ENCODE measurements at places on chromosomes 6 and 20. TPM values are rescaled to one million over a fixed set of nuclear protein-coding genes. Genes with fewer than 3 reads are reported as not detected.

GRCh38 chr6:100152201-100152600 is 158.2 kb upstream of the MCHR2 start:
- DNase-seq = no peak

Gene ADTRP
- 18.7 TPM for total RNA-seq

Gene GLP1R
- total RNA-seq = not detected

- DNase-seq = no peak
Measured at GRCh38 chr20:24684421-24684871, 215.0 kb downstream of the SYNDIG1 start.

DNA sequence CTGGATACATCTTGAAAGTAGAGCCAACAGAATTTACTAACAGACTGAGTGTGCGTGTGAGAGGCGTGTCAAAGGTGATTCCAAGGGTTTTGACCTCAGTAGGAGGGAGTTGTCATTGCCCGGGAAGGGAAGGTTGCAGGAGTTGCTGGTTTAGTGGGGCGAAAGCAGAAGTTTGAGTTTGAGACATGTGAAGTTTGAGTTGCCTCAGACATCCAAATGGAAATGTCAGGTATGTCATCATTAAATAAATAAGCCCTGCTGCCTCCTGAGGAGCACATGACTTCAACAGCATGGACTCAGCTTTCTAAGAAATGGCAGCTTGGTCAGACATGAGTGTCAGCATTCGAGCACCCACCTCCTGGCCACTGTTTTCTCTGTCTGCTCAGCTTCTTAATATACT is 26.6 kb upstream of the TGM2 start:
- no peak for DNase-seq

Gene PRDM1
- under 0.01 TPM for total RNA-seq

Gene DNAH8
- 0.18 TPM for total RNA-seq

DNA sequence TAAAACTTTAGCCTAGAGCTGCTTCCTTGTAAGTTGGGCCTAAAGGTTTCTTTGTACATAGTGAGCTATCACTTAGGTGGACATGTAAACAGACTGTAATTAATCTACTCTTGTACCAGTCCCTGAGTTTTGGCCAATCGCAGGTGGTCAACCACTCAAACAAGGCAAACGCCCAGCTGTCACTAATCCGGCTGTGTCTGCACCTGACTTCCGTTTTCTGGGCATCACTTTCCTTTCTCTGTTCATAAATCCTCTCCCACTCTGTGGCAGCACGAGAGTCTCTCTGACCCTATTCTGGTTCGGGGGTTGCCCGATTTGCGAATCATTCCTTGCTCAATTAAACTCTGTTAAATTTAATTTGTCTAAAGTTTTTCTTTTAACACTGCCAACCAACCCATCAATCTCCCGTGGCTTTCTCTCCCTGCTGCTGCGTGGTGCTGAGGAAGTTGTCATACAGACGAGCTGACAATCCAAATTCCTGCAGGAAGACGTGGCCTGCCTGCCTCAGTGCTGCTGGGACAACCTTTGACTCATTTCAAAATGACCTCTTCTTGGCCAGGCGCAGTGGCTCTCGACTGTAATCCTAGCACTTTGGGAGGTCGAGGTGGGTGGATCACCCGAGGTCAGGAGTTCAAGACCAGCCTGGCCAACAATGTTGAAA is 206.3 kb downstream of the QKI start:
- no peak for DNase-seq

DNA sequence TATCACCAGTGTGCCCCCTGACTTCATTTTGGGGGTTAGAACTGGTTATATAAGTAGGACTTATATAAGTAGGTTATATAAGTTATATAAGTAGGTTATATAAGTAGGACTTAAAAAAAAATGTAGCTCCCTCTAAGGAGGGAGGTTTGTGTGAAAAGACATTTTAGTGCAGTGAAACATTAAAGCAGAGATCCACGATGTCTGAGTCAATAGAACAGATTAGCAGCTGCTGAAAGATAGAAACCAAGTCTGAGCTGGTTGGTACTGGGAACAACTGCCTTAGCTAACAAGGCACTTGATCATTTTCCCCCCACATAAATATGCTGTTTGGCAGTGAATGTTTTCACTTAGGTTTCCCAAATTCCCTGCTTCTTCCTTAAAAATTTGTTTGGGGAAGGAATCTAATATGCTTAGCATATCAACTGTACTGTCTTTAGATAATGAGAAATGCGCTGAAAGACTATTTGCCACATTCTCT is 2.1 kb upstream of the RPS12 start:
- DNase-seq = no peak

Gene COL9A1
- total RNA-seq = not detected

DNA sequence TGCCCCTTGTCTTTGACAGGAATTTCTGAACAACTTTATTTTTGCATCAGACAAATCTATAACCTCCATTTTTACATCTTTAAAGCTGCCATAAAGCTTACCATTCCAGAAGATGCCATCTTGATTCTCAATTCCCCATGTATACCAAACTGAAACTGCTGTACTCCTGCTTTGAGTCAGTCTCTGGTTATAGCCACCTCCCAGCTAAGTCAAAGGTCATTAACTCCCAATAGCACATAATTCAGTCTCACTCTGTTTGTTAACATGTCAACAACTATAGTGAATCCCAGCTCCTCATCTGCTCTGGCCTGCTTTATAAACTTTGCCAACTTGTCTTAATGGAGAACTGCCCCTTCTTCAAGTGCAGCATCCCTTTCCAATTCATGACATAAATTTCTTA is 343.6 kb downstream of the FRK start:
- DNase-seq = no peak

Gene LST1
- not detected for total RNA-seq

- DNase-seq = no peak
Measured at GRCh38 chr6:36596356-36596755, 2.2 kb downstream of the SRSF3 start.

Gene CALHM4
- total RNA-seq = not detected

- DNase-seq = peak; percentile 34
Measured at GRCh38 chr20:46872328-46873211, 22.1 kb upstream of the EYA2 start.

DNA sequence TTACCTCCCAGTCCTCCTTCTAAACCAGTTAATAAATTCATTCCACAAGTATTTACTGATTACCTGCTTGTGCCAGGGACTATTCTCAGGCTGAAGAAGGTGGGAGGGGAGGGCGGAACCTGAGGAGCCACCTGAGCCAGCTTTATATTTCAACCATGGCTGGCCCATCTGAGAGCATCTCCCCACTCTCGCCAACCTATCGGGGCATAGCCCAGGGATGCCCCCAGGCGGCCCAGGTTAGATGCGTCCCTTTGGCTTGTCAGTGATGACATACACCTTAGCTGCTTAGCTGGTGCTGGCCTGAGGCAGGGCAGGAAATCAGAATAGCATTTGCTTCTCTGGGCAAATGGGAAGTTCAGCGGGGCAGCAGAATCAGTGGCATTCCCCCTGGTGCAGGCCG is 4.9 kb upstream of the AAR2 start:
- no peak for DNase-seq

GRCh38 chr6:25270559-25270958 is 8.6 kb upstream of the CARMIL1 start:
- no peak for DNase-seq

Gene SPDEF
- total RNA-seq = 129 TPM

- DNase-seq = no peak
Measured at GRCh38 chr20:20513720-20514119, 145.8 kb downstream of the INSM1 start.

GRCh38 chr6:110528101-110528929 is 51.9 kb upstream of the SLC22A16 start:
- peak; percentile 90 for DNase-seq

DNA sequence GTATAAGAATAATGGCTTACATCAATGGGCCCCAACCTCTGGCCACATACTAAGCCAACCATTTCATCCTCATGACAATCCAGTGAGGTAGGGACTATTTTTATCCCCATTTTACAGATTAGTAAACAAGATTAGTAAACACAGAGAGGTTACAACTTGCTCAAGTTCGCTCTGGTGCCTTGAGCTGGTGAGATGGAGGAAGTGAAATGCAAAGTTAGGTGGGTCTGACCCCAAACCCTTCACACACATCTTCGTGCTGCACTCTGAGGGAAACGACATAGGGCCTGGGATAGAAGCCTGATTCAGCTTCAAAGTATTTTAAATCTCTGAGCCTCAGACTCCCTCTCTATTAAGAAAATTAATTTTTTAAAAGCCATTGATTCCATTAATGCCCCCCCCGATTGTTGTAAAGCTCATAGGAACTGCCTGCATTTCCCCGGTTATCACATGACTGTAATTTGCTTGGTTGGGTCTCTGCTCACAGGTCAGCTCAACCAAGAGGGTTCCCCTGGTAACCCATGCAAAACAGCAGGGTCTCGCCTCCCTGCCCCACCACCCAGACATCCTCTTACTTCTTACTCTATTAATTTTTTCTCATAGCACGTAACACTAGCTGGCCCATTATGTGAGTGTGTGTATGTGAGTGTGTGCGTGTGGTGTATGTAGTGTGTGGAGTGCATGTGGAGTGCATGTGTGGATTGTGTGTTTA is 221.2 kb downstream of the MAFB start:
- no peak for DNase-seq

Gene IL17F
- total RNA-seq = not detected

DNA sequence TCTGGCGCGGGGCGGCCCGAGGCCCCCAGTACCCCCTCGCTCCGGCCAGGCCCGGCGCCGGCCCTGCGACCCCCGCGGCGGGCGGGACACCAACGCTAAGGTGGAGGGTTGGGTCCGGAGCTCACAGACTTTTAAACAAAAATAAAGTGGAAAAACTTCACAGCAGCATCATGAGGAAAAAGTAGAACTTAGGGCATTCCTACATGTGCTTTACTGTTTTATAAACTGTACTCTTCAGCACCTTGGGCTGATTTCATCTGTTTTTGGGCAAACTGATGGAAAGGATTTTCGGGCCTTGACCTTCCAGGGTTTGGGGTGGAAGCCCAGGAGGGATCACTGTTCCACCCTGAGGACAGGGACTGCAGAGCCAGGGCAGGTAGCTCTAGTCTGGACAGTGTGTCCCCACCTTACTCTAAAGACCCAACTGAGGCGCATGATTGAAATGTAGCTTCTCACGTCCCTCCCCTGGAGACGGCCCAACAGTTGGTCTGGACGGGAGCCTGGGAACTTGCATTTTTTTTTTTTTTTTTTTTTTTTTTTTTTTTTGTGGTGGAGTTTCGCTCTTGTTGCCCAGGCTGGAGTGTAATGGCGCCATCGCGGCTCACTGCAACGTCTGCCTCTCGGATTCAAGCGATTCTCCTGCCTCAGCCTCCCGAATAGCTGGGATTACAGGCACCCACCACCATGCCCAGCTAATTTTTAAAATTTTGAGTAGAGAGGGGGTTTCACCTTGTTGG is 740 bp downstream of the NELFCD start:
- DNase-seq = peak; percentile 24

Gene PTCHD4
- 0.18 TPM for total RNA-seq

Gene ASF1A
- total RNA-seq = 19.6 TPM

GRCh38 chr20:22795871-22796270 is 211.5 kb upstream of the FOXA2 start:
- peak; percentile 28 for DNase-seq

DNA sequence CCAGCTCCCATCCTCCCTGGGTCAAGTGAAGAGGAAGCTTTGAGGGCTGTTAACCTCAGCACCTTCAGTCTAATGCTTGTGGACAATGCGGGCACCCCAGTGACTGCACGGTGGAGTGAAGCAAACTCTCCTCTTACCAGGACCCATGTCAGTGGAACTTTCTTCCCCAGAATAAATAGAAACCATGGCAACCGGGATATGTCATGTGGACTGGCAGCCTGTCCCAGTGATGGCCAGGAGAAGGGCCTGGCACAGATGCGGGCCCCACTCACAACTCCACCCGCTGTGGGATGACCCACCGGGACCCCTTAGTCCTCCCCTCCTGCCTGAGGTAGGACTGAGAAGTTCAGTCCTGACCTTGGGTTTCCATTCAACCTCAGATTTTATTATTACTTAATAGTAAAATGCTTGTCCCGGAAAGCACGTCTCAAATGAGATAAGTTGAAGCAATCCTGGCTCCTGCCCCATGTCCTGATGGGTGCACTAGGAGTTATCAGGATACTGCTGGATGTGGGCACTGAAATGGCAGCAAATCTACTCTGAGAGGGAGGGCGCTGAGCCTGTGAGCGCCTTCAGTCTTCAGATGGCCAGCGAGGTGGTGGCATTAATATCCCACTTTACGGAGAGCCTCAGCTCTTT is 23.5 kb downstream of the TOX2 start:
- no peak for DNase-seq

DNA sequence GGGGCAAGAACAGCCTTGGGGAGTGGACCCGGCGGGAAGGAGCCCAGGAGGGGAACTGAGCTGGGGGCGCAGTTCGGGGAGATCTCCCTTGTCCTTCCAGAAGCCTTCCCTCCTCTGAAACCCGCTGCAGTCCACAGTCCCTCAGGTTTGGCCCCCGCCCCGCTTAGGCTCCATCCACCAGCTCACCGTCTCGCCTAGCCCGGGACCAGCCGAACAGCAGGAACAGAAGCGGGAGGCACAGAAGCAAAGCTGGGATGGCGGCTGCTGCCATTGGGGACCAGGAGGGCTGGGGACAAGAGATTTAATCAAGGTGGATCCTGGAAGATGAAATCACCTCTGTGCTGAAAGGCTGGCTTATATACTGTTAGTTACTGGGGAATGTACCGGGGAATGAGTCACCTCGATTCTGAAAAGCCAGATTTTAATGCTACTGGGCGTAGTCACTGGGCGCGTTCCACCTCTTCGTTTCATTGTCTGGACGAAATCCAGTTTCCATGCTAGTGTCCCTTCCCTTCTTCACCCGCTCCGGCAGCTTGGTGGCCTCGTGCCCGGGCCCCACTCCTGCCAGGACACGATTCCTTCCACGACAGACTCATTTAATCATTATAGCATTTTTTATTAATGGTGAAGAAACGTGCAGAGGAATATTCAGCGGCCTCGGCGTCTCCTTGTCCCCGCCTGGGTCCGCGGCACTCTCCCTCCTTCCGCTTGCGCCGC is at the start of gene RAET1L:
RAET1L (minus strand) TSS at position 332 of the 717 bp plus-strand sequence; CDS start at position 271, 61 bp downstream.
- peak; percentile 47 for DNase-seq

Gene MAP3K7
- 42.8 TPM for total RNA-seq

DNA sequence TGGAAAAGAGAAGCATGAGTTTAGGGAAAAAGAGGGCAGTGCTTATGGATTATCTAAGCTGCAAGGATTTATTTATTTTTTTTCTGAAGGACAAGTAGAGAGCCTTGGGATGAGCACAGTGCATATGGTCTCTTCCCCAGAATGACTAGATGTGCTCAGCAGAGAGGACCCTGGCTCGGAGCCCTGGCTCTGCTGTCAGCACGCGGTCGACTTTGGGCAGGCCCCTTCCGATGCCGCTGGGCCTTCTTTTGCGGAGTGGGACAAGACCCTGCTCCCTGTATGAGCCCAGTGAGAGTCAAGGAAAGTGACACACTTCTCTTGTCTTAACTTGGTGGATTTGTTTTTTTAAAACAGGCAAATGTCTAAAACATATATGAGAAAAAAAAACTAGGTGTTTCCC is 51.4 kb downstream of the LRRC1 start:
- DNase-seq = no peak

All from stomach (tissue), 19 donors.